CD4-positive, alpha-beta T cell treated with Interleukin-1 beta for 1 hour (primary cell): ENCODE measurements at places on chromosomes 5 and 9.

DNA sequence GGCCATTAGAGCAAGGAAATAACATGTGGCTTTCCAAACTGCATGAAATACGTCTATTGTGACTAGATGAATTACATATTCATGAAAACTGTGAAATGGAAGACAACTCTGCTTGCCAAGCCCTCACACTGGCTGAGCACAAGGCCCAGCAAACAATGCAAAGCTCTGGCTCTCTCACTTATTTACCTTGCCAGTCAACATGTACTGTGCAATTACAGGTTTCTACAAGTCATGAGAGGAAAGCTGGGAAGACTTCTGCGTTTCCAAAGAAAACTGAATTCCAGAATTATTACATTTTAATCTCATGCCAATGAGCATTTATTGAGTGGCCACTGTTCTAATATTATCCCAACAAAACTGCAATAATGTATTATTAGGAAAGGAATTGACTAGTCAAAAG is 12.1 kb upstream of the C5orf63 start:
- no peak for DNase-seq

- no peak for DNase-seq
Measured at GRCh38 chr5:159878988-159879471, 37.3 kb upstream of the ADRA1B start.

- no peak for DNase-seq
Measured at GRCh38 chr5:138349852-138350562, 2.5 kb upstream of the KDM3B start.

DNA sequence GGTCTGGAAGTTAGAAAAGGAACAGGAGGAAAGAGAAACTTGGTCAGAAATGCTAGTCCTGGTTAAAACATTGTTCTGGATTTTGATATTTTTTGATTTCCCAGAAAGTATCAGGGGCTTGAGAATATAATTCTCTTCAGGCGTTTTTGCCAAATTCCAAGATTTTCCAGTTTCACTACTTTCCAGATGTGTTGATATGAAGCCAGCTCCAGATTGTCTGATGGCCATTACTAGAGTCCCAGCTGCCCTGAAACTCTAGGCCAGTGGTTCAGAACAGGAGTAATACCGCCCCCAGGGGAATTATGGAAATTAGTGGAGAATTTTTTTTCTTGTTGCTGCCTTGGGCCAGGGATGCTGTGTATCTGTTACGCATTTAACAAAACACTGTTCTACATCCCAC is 88.6 kb downstream of the KCNN2 start:
- no peak for DNase-seq

- no peak for DNase-seq
Measured at GRCh38 chr9:128836509-128837145, 7.0 kb upstream of the SPOUT1 start.

- no peak for DNase-seq
Measured at GRCh38 chr5:67021521-67021920, 175.1 kb downstream of the CD180 start.

GRCh38 chr5:68751661-68752060 is 342.2 kb upstream of the SLC30A5 start:
- DNase-seq: no peak

DNA sequence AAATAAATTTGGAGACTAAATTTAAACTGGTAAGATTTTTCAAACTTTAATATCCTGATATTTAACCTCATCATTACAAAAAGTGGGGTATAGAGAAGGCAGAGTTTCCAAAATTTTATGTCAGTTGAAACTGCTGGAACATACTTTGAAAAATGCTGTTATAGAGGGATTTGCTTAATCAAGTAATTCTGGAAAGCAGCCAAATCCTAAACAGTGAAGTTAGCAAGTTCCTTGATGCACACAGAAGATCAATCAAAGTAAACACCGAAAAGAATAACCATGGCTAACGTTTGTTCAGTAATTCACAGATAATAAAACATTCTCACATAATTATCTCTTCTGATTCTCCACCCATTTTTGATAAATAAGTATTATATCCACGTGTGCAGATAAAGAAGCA is 8.1 kb upstream of the PRR16 start:
- no peak for DNase-seq

DNA sequence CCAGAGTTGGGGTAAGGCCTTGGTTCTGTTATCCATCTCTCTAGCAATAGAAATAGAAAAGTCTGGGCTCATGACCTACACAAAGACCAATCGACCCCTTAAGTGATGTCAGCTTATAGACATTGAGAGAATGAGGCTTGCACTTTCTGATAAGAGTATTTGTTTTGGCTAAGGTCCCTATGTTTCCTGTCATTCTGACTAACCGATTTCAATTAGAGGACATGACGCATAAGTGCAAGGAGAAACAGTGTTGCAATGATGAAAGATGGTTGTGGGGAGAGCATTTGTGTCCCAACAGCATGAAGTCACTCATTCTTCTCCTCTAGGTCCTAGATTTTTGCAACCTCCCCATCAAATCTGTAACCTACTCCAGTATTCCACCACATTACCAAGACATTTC is 255.1 kb downstream of the MAT2B start:
- no peak for DNase-seq

DNA sequence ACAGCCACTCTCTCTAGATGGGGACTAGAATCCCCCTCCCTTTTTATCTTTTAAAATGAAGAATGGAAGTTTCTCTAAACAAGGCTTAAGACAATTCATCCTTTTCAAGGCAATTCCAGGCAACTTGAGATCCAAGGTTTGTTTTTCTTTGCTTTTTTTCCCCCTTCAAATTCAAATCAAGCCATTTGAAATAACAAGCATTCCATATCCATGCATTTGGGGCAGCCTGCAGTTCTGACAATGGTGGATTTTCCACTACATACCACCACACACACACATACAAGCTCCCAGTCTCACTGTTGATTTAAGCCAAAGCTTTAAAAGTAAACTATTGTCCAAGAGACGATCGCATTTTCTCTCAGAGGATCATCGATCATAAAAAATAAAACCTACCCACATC is 424 bp downstream of the INSYN2B start:
- DNase-seq: no peak

GRCh38 chr9:13033959-13034693 is 245.4 kb downstream of the MPDZ start:
- no peak for DNase-seq

GRCh38 chr9:529731-530130 is 311.8 kb upstream of the DMRT1 start:
- DNase-seq: no peak

- DNase-seq: no peak
Measured at GRCh38 chr5:10536931-10537579, 26.8 kb upstream of the ANKRD33B start.

GRCh38 chr5:40634593-40634992 is 45.1 kb upstream of the PTGER4 start:
- DNase-seq: no peak

DNA sequence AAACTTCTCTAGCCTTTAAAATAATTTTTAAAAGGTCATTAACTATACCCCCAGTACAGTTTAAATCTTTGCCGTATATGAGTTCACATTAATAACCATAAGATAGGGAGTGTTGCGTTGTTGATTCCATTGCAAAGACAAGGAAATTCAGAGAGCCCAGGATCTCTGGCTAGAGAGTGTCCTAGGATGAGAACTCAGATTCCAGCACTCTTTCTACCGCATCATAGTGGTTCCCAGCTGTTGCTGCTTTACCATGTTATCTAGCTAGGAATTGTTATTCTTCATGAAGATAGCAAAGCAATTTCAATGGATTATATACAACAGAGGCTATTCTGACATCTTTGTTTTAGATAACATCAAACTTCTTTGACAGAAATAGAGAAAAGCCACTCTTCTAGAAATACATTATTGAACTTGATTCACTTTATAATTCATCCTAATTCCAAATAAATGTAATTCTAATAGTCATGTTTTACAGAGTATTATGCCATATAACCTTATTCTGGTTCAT is 78.4 kb upstream of the IL7R start:
- DNase-seq: no peak

- no peak for DNase-seq
Measured at GRCh38 chr5:67190861-67191260, 5.7 kb downstream of the CD180 start.

GRCh38 chr9:81086416-81086815 is 602.9 kb downstream of the TLE1 start:
- DNase-seq: no peak

DNA sequence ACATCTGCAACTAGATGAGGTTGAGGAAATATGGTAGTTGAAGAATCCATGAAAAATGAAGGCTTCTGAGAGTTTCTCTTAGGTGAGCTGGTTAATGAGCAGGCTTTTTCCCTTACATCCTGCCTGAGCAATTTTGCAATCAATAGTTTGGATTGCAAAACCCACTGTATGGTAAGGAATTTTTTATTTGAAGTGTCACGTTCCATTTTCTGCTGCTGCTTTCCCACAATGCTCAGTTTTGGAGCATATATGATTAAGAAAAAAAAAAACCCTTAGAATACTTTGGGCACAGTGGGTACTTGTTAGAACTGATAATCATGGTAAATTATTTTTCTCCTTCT is 144.2 kb downstream of the PCSK1 start:
- DNase-seq: no peak

- DNase-seq: peak; percentile 2
Measured at GRCh38 chr5:73596705-73597328, 29.2 kb upstream of the ARHGEF28 start.

GRCh38 chr5:84370176-84370575 is 14.5 kb downstream of the EDIL3 start:
- DNase-seq: no peak

DNA sequence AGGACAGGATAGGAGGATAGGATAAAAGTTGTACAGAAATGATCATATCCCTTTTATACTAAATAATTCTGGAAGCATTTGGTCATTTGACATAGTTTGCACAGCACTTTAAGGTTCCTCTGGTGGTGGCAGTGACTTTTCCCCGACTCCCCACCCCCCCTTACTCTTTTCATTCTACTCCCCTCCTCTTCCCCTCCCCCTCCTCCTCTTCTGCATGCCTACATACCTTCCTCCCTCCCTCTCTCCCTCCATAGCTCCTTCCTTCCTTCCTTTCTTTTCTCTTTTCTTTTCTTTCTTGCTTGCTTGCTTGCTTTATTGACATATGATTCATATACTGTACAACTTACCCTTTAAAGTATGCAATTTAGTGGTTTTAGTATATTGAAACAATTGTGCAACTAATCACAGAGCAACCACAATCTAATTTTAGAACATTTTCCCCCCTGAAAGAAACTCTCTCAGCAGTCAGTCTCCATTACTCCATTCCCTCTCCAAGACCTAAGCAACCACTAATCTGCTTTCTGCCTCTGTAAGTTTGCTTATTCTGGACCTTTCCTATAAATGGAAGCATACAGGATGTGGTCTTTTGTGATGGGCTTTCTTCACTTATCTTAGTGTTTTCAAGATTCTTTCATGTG is 159.0 kb downstream of the HACD4 start:
- DNase-seq: no peak

DNA sequence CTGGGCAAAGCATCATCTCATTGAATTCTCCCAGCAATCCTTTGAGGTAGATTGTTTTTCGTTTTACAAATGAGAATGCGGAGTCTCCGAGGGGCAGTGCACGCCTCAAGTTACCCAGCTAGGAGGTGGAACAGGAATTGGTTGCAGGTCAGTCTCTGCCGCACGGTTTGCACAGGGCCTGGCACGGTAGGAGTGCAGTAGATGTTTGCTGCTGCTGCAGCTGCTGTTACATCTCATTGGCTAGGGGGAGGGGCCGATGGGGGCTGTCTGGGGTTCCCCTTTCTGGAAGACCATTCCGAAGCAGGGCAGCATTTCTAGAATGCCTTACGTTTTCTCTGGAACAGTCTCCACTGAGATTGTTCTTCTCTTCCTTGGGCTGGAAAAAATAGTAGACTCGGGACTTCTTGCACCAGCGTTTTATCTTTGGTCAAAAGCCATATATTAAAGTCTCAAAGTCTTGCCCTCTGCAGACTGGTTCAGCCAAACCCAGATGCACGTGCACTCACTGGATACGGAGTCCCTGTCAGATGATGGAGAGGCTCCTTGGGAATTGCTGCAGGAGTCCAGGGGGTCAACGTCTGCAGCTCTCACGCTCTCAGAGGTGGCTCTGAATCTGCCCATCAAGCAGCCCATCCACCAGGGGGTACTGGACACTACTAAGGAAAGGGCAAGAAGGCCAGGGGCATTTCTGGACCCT is 1.2 kb downstream of the USP20 start:
- DNase-seq: peak; percentile 55

GRCh38 chr9:26669701-26670670 is 222.6 kb downstream of the CAAP1 start:
- DNase-seq: no peak

- DNase-seq: no peak
Measured at GRCh38 chr9:5428172-5428571, 9.6 kb downstream of the PLGRKT start.

GRCh38 chr5:8291641-8292040 is 422.7 kb downstream of the MTRR start:
- no peak for DNase-seq

DNA sequence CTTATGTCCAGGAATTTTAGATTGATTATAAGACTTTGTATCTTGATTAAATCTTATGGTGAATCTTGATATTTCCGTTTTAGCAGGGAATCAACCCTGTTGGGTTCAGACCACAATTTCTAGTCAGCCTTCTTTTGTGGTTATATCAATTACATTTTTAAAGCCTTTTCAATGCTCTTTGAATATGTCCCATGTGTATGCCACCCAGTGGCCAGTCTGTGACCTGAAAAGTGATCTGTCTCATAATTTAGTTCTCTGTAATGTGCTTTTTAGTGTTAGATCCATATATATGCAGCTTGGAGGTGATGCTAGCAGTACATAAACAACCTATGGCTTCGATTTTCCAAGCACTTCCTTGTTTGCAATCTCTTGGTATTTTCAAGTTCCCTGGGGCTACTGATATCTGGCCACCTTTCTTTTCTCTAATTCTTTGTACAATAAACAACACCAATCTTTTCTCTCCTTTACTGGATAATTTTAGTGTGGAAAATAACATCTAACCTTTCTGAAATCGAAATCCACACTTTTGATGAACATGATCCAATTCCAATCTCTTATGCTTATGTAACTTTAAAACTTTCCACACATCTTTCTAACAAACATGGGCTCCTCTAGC is 28.8 kb downstream of the PDE8B start:
- peak; percentile 12 for DNase-seq

GRCh38 chr5:73263001-73263710 is 90.2 kb downstream of the TMEM174 start:
- no peak for DNase-seq

DNA sequence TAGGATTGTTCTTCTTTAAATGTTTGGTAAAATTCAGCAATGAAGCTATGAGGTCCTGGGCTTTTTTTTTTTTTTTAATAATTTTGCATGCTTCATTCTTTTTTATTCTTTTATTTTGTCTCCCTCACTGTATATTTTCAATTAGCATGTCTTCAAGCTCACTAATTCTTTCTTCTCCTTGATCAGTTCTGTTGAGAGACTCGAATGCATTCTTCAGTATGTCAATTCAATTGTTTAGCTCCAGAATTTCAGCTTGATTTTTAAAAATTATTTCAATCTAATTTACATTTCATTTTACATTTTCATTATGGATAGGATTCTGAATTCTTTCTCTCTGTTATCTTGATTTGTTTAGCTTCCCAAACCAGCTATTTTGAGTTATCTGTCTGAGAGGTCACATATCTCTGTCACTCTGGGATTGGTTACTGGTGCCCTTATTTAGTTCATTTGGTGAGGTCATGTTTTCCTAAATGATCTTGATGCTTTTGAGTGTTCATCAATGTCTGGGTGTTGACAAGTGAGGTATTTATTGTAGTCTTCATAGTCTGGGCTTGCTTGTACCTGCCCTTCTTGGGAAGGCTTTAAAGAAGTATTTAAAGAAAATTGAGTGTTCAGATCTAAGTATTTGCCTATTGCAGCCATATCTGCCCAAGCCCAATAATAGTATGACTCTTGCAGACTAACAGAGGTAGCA is 9.1 kb downstream of the LURAP1L start:
- DNase-seq: no peak

- no peak for DNase-seq
Measured at GRCh38 chr9:22356985-22357384, 89.6 kb upstream of the DMRTA1 start.
